ENCODE measurements at places on chromosomes 12 and 14. TPM values are rescaled to one million over a fixed set of nuclear protein-coding genes. Genes with fewer than 3 reads are reported as not detected.

- DNase-seq: no peak
Observed at GRCh38 chr12:132345126-132345525, 15.7 kb upstream of the GALNT9 start.

DNA sequence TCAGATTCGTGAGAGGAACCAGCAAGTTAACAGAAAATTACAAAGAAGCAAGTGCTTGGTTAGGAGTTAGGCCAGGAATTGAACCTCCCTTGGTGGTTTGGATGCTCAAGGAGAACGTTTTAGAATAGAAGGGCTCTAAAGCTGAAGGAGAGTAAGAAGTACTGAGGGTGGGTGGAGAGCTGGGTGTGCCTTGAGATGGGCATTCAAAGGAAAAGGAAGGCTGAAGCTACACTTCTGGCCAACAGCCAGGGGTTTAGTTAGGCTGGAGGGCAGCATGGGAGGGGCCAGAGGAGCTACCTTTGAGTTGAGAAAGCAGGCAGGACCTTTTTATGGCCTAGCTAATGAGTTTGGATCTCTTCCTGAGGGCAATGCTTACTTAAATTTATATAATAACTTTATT is 421.2 kb downstream of the CCDC91 start:
- DNase-seq: no peak

DNA sequence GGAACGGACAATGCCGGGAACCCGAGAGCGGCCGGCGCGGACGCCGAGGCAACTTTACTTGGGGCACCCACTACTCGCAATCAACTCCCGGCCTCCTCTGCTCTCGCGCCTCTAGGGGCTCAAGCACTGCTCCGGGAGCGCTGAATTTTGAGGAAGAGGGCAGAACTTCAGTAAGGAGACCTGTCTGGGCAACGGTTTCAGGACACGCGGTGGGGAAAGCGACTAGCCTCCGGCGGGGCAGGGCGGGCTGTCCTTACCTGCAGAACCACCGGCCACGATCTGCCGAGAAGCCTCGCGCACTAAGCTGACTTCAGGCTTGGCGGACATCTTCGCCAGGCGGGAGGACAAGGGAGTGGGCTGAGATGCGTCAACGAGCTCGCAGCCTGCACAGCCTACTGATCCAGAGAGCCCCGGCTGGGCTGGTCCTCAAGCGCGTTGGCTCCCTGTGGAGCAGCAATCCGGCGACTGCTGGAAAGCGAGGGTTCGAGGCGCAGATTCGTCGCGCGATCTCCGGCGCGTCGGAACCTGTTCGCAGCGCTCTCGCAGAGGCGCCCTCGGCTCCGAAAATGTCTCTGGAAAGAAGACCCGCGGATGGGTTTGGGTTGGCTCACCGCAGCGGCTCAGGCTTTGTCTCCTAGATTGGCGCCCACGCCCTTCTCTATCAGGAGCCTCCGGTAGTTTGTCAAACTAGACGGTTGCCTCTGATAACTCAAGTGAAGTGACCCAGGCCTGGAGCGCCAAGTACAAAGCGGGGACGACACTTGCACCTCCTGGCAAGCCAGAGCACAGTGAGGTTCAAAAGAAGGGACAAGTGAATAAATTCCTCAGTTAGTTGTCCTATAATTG is at the start of gene SLC25A21:
Gene SLC25A21, minus strand, starts transcription at position 583 of the 846 bp plus-strand sequence.
- no peak for DNase-seq

- no peak for DNase-seq
Observed at GRCh38 chr14:104531421-104532190, 48.0 kb upstream of the C14orf180 start.

- DNase-seq: no peak
Observed at GRCh38 chr14:24347134-24347533, 7.3 kb upstream of the RIPK3 start.

GRCh38 chr14:102571043-102571442 is 21.4 kb upstream of the RCOR1 start:
- DNase-seq: no peak

GRCh38 chr14:103533999-103534575 is 5.1 kb downstream of the TRMT61A start:
- DNase-seq: no peak

GRCh38 chr12:80936353-80936641 is 1.4 kb downstream of the LIN7A start:
- DNase-seq: no peak

DNA sequence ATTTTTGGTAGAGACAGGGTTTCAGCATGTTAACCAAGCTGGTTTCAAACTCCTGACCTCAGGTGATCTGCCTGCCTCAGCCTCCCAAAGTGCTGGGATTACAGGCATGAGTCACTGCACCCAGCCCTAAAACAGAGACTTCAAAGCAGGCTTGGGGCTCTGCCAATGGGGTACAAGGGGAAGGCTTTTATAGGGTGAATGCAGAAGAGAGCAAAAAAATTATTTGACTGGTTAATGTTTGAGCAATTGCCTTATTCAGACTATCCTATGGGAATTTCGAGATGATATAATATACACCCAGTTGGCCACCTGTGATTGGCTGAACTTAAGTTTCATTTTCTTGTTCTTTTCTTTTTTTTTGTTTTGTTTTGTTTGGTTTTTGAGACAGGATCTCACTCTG is 31.5 kb upstream of the ACTN1 start:
- no peak for DNase-seq

DNA sequence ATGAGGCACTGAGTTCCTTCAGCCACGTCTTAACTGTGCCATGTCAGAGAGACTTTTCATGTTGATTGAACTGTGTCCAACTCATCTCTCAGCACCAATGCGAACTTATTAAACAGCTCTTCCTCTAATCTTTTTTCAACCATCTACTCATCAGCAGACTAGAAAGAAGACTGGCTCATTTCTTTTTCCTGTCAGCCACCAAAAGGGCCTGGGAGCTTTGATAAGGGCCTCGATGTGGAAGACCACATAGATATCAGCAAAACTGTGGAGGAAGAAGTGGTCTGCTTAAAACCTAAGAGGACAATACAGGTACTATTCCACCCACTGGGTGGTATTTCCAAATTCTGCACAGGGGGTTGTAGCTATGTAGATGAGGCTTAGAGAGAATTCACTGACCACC is 3.6 kb upstream of the PLXNC1 start:
- DNase-seq: no peak

- DNase-seq: no peak
Observed at GRCh38 chr12:106956048-106956578, 406 bp downstream of the TMEM263 start.

DNA sequence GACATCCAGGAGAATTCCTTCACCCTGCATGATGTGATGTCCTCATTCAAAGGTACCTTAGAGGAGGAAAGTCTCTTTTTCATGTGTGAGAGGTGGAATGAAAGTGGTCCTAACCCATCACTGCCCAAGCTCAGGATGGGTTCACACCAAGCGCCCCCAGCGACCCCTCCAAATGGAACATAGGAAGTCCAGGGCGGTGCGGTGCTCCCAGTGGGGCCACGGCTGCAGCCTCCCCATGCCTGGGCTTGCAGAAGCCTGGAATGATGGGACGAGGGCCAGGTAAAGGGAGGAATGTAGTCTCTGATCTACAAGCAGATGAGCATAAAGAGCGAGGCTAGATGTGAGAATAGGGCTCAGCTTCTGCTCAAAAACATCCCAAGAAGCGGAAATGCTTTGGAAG is 196.3 kb downstream of the TTC7B start:
- no peak for DNase-seq

GRCh38 chr12:85996280-85996679 is 122.2 kb downstream of the NTS start:
- DNase-seq: no peak

DNA sequence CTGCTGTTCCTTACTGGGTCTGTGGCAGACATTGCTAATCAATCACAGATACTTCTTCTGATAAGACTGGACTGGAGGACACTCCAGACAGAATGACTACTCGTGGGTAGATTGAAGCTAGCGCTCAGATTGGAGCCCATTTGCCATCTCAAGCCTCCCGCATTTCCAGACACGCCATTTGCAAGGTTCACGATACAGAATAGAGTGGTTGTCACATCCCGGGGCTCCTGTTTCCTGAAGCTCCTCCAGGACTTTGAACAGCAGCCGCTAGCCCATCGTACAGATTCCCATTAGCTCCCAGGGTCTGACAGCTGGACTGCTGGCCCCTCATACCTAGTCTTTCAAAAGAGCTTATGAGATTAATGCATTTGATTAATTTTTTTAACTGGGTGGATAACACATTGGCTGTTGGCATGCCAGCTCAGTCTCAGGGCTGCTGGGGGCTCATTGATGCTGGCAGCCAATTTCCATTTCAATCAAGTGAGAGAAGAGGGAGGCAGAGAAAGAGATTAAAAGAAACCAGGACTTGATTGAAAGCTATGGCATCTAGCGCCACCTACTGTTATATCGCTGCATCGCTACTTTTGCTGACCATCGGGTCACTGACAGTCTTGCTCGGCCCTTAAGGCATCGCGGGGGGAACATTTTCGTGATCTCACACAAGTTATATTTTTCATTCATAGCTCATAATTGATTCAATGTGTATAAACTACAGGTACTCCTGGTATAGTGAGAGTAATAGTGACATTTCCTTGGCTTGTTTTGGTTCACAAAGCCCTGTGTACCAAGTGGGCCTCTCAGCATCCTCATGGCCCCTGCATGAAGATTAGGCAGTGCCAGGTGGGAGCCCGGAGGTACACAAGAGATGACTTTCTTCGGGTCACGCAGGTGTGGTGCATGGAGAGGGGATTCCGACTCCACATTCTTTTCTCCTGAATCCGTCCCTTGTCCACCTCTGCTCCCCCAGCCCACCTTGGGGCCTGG is 78.6 kb downstream of the CCDC60 start:
- no peak for DNase-seq

- DNase-seq: no peak
Observed at GRCh38 chr12:102702447-102703114, 214.5 kb downstream of the PAH start.

DNA sequence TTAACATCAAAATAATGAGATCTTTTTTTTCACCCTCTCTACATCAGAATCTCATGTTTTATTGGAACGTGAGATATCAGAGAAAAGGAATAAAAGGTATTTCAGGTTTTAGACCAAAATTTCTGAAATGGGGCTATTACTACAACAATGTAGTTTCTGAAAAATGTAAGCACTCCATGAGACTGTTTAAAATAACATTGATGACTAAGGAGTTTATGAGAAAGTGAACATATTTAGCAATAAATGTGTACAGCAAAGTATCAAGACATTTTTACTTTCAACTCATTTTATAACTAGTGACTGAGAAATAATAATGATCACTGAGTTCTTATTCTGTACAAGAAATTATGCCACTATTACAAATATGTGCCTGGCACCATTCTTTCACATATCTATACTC is 39.3 kb upstream of the ABCC9 start:
- no peak for DNase-seq

GRCh38 chr12:79317179-79317847 is 373.5 kb downstream of the PAWR start:
- no peak for DNase-seq

DNA sequence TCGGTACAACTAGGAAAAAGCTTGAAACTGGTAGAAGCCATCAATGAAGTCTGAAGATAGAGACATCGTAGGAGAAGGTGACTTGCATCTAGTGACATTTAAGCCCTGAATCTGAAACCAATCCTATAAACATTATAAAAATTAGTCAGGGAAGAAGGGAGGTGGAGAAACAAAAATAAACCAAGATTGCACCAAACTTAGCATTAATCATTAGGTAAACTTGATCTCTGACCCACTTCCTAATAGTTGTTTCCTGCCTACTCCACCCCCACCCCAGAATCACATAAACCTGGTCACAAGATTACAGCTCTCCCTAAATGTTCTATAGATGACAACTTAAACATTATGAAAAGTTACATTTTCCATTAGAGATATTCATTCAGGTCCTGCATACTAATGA is 40.4 kb downstream of the TSPAN19 start:
- DNase-seq: no peak

- DNase-seq: no peak
Observed at GRCh38 chr14:95649230-95649629, 37.0 kb upstream of the TCL1B start.

DNA sequence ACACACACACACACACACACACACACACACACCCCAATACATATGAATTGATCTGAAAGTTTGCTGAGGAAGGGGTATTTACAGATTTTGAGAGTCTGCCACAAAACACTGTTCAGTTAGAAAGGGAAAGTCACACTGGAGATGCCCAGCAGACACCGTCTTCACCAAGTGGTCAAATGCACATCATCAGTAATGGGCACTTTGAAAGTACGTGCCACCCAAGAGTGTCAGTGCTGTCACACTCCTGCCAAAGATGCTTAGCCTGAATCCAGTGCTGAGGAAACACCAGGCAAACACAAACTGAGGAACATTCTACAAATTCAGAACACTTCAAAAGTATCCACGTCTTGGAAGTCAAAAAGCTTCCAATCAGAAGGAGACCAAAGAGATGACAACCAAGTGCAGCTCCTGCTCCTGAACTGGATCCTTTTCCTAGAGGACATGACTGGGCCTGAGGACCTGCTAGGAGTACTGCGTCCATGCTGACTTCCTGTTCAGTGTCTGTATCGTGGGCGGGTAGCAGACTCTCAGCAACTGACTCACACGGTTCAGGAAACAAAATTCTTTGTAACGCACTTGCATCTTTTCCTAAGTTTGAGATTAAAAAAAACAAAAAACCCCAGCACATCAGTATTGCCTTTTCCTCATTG is 18.6 kb downstream of the PSMC1 start:
- DNase-seq: no peak

GRCh38 chr12:93174048-93174447 is 203.7 kb upstream of the NUDT4 start:
- no peak for DNase-seq

GRCh38 chr12:51077930-51078329 is 5.5 kb downstream of the CSRNP2 start:
- DNase-seq: no peak

GRCh38 chr14:74649673-74650072 is 37.6 kb upstream of the LTBP2 start:
- DNase-seq: no peak

DNA sequence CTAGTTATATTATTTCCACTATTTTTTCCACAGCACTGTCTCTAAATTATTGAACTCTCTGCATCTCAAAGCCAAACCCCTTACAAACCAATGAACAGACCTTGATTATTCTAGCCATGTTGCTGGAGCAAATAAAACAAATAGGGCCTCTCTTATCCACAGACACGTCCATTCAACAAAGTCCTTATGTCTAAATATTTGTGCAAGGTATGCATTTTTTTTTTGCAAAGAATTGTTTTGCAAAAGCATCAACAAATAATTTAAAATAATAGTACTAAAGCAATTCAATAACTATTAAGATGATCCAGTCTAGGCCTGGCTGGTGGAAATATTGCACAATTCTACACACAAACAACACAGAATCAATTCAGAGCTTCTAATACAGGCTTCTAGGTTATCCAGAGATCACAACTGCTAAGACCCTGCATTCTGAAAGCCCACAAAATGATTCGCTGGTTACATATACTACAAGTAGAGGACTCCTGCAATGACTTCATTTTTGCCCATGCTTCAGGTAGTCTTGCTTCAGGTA is 221.0 kb downstream of the SLC25A21 start:
- DNase-seq: no peak

Gene TAS2R31
- 1.7 TPM for total RNA-seq

Gene GALNT9
- 0.15 TPM for total RNA-seq

Gene CLEC4A
- 1.1 TPM for total RNA-seq

Gene TGM1
- 3.2 TPM for total RNA-seq

Gene TAS2R19
- total RNA-seq: 1.9 TPM

Gene PLA2G1B
- total RNA-seq: 1.1 TPM

Gene SYNJ2BP
- 25.8 TPM for total RNA-seq

Gene DAO
- not detected for total RNA-seq

Gene CFAP73
- total RNA-seq: not detected

Gene ACSM4
- total RNA-seq: not detected

Gene SETD1B
- total RNA-seq: 18.8 TPM

Gene IRAK3
- total RNA-seq: 0.97 TPM

Gene RITA1
- total RNA-seq: 15.5 TPM

Gene TAS2R46
- 0.51 TPM for total RNA-seq

All from chondrocyte (in vitro differentiated cells).